Activated CD4-positive, alpha-beta T cell treated with anti-CD3 and anti-CD28 coated beads, Interleukin-2, amount 10 ng/mL, durations not matched to agents 24 days and 14 days (primary cell): ENCODE measurements at places on chromosomes 11 and 22.

DNA sequence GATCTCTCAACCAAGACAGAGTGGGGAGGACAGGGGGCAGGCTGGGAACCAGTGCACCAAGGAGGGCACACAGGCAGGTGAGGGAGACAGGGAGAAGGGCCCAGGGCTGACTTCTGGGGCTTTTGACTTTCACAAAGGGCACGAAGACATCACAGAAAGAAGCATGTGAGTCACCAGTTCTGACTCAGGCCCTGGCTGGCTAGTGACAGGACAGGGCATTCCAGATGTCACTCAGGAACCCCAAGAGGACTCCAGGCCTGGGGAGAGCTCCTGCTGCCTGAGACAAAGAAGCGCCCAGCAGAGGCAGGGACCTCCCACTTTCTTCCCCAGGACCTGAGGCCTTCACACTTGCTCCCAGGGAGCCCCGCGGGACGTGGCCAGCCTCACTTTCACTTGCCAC is 497.2 kb downstream of the BUD13 start:
- no peak for DNase-seq

DNA sequence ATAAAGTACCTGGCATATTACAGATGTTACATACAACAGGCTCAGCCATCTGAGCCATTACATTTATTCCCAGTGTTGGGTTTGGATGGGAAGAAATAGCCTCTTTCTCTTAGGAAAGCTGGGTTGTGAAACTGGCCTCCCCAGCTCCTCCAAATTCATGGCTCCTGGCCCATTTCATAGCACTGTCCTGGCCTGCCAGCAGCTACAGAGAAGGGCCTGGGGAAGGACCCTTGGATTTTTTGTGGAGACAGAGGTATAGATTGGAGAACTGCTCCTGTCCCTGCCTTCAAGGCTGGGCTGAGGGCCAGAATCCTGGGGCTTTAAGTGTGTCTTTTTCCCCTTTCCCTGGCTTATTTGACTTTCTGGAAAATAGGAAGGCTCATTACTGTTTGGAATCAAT is 18.0 kb downstream of the PKNOX2 start:
- no peak for DNase-seq

DNA sequence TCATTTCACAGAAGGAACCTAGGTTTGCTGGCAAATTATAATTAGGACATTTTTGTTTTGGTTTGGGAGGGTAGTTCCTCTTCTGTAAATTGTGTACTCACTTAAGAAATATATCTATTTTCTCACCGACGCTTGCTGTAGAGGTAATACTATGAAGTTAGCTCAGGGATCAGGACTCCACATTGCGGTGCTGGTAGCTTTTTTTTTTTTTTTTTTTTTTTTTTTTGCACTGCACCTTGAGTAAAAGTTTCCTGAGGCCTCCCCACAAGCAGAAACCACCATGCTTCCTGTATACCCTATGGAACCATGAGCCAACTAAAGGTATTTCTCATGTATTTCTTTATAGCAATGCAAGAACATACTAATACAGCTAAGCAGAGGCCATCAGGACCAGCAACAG is 14.7 kb downstream of the UBTFL1 start:
- DNase-seq: no peak

DNA sequence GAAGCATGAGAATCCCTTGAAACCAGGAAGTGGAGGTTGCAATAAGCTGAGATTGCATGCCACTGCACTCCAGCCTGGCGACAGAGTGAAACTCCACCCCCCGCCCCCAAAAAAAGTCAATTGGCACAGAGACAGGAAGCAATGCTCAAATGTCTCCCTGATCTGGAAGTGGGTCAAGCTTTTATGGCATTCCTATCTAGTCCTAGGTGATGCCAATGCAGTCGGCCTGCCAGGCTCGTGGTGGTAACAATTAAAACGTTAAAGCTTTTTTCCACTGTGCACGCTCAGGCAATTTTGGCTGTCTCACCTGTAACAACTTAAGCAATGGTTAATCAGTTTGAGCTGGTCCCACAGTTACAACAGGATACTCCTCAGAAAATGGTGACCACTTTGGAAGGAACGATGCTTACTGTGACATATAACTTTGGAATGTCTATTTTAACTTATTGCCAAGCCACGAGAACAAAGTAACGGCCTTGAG is 18.9 kb upstream of the PISD start:
- no peak for DNase-seq

- no peak for DNase-seq
Observed at GRCh38 chr11:18704698-18705097, 6.1 kb downstream of the TMEM86A start.

- DNase-seq: no peak
Observed at GRCh38 chr11:47466701-47467250, 17.8 kb upstream of the RAPSN start.

GRCh38 chr11:110479108-110480101 is 49.7 kb downstream of the FDX1 start:
- DNase-seq: no peak

DNA sequence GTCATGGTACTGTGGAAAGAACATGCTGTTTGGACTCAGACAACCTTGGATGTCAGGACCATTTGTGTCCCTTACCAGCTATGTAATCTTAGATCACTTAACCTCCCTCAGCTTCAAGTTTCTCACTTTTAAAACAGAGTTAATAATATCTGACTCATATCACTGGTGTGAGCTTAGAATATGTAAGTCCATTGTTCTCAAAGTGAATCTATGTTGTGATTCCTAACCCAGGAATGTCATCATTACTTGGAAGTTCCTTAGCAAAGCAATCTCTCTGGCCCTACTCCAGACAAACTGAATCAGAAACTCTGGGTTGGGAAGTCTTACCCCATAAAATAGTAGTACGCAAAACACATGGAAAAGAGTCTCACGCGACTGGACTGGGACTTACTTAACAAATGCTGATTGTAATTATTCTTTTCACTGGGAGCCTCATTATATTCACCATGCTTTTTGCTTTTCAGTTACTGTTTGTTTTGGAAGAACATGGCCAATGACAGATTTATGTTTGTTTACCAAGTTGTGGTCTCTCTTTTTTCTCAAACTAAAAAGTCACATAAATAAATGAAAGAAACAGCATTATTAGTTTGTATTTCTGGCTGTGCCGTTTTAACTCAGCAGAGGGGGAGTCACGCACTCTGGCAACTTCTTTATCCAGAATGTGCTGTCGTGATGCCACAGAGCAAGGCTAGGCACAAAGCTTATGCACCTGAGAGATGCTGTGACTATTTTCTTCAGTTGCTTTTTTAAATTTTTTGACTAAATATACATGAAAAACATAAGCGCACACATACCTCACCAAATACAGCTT is 217.7 kb upstream of the CTSC start:
- no peak for DNase-seq

- DNase-seq: no peak
Observed at GRCh38 chr11:37718431-37718999, 1120.5 kb upstream of the RAG2 start.

GRCh38 chr11:12319461-12319951 is 57.9 kb upstream of the PARVA start:
- peak; percentile 37 for DNase-seq

DNA sequence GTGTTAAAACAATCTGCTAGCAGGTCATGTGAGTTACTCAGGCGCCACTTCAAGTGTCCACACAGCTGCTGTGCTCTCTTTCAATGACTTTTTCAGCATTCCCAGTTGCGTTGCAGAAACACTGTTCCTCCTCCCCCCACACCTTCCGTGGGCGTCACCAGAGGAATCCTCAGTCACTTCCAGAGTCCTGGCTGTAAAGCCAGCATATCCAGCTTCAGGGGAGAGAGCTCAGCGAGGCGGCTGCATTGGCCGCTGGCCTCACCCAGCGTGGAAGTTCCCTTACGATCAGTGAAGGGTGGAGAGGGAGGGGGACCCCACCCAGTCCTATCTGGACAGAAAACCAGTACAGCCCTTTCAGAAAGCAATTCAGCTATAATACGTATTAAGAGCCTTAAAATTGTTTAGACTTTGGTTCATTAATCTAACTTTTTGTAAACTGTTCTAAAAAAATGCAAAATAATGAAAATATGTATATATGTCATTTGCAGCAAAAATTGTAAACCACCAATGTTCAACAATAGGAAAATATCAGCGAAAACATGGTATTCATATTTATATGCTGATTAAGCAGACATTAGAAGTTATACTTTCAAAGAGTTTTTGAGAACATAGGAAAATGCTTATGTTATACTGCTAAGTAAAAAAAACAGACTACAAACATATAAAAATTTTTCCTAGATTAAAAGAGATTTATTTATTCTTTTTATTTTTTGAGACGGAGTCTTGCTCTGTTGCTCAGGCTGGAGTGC is 2.8 kb upstream of the ANO9 start:
- DNase-seq: no peak

- DNase-seq: no peak
Observed at GRCh38 chr22:30283342-30283741, 6.0 kb downstream of the CASTOR1 start.

DNA sequence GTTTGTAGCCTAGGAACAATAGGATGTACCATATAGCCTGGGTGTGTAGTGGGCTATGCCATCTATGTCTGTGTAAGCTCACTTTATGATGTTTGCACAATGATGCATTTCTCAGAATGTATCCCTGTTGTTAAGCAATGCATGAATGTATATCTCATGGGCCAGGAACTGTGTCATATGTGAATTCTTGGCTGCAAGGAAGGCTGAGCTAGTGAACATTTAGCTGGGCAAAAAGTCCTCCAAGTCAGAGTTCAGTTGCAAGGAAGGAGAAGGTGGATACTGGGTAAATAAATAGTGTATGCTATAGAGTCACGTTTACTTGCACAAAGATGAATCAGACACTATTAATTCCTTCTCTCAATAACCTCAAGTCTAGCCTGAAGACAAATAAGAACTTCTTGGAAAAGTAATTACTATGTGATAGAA is 136.1 kb downstream of the EHF start:
- DNase-seq: no peak

DNA sequence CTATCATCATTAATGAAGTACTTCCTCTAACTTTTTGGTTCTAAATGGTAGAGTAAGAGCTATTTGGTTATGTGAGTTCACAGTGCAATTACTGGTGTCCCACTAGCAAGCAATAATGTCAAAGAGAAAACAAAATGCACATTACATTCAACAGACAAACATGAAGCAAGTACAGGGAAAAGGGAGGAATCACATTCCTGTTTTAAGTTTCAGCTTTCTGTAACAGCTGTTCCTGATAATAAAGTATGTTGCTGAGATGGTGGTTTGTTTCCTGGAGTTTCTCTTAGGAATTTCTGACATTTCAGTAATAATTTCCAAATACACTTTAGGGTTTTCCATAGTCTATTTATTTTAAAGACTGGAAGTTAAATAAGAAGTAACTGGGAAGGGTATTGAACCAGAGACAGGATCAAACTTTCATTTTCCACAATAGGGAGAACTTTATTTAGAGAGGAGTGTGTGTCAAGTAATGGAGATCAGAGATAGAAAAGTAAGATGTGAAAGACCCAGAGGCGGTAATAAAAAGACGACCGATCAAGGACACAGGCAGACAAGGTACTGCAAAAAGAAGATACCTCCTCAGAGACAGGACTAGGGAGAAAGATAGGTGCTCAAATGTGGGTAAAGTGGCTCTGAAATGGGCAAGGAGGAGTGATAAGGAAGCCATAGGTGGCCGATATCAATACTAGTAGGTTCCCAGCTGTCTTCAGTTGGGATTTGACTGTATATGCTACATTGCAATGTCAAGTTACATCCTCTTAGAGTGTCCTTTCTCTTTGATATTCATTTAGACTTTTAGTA is 20.8 kb upstream of the CLNS1A start:
- DNase-seq: no peak

- DNase-seq: no peak
Observed at GRCh38 chr11:130218501-130219070, 59.0 kb downstream of the ST14 start.

DNA sequence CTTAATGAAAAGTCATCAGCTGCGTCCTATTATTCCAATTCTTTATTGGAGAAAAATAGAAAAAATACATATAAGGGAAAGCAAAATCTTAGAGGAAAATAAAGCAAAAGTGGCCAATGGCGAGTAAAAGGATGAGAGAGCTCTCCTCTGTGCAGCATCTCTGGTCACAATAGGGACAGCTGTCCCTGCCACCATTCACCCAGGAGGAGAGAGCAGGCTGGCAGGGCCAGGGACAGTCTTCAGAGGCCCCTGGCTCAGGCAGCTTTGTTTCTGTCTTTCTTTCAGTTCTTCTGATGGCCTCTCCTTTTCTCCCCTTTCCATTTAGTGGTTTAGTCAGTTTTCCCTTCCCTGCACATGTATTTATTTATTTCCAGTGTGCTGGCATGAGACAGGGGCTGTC is 941.3 kb downstream of the NTM start:
- DNase-seq: no peak

GRCh38 chr22:46009730-46010129 is 32.8 kb upstream of the WNT7B start:
- DNase-seq: no peak

- no peak for DNase-seq
Observed at GRCh38 chr11:42201603-42202148, 742.2 kb upstream of the LRRC4C start.

DNA sequence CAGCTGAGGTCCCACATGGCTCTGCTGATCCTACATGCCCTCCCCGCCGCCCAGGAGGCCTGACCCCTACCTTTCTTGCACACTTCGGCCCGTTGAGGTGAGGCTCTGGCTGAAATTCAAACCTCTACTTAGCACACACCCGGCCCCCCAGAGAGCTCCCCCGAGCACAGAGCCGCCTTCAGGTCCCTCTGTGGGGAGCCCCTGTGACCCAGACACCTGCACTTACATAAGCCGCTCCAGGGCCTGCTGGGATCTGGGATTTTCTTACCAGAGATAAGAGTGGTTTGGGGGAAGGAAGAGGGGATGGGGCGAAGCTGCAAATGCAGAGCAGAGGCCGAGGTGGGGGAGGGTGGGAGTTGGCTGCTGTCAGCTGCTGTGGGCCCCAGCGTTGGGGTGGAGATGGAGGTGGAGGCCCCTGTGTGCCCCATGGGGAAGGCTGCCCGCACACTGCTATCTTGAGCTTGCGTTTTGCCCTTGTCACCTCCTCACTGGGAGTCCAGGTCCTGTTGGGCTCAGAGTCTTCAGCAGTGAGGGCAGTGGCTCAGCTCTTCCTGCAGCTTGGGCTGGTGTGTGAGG is 30.6 kb downstream of the CAPN1 start:
- DNase-seq: no peak

DNA sequence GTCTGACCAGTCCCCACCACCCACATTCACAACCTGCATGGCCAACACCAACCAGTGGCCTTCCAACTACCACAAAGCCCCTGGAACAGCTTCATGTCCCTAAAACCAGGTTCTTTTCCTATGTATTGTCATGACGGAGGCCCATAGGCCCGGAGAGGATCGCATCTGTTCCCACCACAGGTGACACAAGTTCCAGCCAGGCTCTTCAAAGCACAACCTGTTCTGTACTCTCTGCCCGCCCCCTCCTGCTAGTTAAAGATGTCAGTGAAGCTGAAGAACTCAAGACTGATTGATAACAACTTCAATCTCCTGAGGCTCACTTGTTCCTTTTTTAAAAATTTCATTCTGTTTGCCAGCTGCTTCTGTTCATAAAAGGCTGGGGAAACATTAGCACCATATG is 121.1 kb upstream of the GUCY1A2 start:
- DNase-seq: no peak
